ENCODE measurements at places on chromosomes 1 and 21.

DNA sequence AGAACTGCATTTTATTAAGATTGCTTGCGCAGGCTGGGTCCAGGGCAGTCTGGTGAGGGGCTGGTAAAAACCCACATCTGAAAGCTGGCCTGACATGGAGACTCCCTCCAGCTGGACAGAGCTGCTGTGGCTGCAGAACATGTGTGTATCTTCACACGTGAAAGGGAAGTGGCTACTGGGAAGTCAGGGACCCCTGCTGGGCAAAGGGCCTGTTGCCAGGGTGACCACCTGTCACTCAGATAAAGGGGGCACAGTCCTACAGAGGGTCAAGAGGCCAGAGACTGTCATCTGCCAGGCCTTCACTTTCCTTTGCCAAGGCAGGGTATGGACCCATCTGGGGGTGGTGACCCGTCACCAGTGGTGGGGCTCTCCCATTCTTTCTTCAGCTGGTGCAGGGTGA, 17.5 kb downstream of the NKAIN1 start:
- DNase-seq, result no peak

DNA sequence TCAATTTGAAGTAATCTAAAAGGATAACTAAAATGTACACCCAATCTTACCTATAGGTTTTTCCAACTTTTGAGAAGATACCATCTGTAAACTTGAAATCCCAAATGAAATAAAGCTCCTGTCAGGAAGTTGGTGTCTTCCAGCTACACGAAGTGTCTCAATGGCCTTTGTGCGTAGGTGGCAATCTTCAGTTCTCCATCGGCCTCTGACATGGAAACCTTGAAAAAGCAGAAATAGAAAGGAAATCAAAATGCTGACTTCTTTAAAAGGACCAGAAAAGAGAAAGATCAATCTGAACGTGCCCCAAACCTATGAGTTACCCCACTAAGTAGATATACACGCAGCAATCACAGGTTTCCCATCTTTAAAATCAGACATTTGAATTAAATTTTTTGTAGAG, 10.0 kb downstream of the MKNK1 start:
- DNase-seq, result no peak

- DNase-seq, result no peak
Observed at GRCh38 chr1:184367427-184368038, 19.3 kb upstream of the C1orf21 start.

GRCh38 chr1:115606305-115606704, 35.5 kb upstream of the VANGL1 start:
- DNase-seq, result no peak

GRCh38 chr1:240794046-240794843, 182.3 kb upstream of the GREM2 start:
- DNase-seq, result no peak

DNA sequence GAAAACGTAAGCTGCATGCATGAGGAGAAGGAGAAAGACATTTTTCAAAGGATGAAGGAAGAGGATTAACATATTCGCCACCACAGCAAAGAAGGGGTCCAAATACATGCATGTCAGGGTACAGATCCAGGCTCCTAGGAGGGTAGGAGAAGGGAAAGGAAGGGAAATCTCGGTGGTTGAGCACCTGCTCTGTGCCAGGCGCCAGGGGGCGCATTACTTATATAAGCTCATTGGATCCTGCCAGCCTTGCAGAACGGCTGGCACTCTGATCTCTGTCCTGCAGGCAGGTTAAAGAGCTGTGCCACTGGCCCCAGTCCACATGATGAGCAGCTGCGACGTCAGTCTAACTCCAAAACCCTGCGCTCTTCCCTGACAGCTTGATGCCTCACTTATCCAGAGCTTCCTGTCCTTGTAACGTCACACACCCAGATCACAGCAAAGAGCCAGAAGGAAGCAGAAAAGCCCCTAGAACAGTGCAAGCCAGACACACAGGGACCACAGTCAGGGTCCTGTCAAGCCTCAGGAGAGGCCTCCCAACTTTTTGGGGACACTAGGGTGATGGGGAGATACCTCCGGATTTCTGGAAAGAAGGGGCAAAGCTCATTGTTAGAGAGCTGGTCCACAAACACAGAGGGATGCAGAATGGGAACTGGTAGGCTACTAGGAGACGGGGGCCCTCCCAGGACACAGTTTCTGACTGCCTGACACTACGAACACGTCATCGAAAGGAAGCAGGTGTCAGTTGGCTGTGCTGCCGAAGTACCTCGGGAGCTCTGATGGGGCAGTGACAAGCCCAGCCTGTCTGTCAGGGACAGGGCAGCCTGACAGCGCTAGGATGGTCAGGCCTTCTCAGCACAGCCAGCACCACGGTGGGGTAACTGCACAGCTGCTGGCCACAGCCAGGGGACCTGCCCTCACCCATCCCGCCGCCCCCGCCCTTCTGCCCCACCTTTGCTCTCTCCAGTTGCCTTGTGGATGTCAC, 99.1 kb downstream of the BEND5 start:
- no peak for DNase-seq

DNA sequence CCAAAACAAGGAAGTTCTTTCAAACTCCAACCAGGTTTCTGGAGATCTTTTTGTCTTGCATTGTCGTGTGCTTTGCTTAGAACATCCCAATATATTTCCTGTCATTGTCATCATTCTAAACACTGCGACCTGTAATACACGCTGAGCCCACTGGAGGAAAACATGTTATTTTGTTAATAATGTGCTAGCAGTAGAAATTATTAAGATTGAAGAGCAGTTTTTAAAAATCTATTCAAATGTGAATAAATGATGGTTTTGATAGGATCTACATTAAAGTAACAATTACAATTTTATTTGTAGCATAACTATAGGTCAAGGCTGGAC, 268.5 kb downstream of the PTPRC start:
- DNase-seq, result no peak

GRCh38 chr1:14660801-14661200, 62.3 kb downstream of the KAZN start:
- DNase-seq, result no peak
